ENCODE measurements at places on chromosomes 6 and 20. TPM values are rescaled to one million over a fixed set of nuclear protein-coding genes. Genes with fewer than 3 reads are reported as not detected.

The BPIFA1 gene
- not detected for total RNA-seq

DNA sequence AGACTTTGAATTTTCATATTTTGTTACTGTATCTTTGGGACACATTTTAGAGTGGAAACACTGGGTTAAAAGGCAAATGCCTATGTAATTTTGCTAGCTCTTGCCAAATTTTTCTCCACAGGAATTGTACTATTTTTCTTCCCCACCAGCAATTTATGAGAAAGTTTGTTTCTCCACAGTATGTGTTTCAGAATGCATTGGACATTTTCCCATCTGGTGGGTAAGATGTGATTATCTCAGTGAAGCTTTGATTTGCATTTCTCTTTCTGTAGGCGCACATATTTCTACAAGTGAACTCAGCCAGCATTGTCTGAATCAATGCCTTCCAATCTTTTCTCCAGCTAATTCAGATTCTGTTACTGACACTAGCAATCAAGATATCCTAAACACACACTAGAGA, 157.8 kb downstream of the RCAN2 start:
- no peak for DNase-seq

GRCh38 chr6:135798751-135799515, 52.6 kb upstream of the PDE7B start:
- no peak for DNase-seq

- DNase-seq: no peak
Measured at GRCh38 chr6:139030228-139030963, 1.9 kb downstream of the ABRACL start.

- no peak for DNase-seq
Measured at GRCh38 chr6:12298995-12299394, 8.8 kb downstream of the EDN1 start.

- no peak for DNase-seq
Measured at GRCh38 chr20:58652606-58653294, 1.7 kb downstream of the STX16 start.
